ENCODE measurements at places on chromosomes 11 and 22.

DNA sequence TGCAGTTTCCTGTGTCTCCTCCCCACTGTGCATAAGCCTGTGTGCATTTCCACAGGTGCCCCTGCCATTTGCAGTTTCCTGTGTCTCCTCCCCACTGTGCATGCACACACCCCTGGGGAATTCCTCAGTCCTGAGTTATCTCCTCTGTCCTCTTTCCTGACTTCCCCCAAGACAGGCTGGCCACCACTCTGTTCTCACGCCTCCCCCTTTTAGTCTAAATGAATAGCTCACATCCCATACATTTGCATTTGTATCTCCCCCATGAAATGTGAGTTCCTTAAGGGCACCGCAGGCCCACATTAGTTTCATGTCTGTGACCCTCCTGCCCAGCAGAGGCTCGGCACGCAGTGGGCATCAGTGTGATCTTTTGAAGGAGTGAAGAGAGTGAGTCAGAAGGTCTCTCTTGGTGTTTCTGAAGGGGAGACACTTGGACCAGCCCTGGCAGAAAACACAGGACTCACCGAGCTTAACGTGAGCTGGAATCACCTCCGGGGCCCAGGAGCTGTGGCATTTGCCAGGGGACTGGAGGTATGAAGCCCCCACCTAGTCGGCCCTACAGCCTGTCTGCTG lies 6.2 kb downstream of the LRRC74B start:
- no peak for DNase-seq

DNA sequence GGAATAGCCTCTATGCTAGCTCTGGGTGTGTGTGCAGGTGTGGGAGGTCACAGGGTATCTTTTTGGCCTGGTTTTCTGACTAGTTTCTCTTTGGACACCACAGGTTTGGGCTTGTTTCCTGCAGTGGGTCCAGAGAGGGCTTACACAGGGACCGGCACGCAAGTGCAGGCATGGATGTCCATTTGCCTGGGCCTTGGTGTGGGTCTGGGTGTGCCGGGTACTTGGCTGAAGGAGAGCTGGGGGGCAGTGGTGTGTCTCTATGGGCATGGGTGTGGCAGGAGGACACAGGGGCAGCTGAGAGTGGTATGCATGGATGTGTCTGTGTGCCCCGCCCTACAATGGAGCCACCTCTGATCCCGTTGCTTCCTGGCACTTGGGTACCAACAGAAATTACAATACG lies 7.5 kb upstream of the KCNJ11 start:
- no peak for DNase-seq

GRCh38 chr11:44345781-44346180 lies 35.8 kb upstream of the ALX4 start:
- DNase-seq = no peak

DNA sequence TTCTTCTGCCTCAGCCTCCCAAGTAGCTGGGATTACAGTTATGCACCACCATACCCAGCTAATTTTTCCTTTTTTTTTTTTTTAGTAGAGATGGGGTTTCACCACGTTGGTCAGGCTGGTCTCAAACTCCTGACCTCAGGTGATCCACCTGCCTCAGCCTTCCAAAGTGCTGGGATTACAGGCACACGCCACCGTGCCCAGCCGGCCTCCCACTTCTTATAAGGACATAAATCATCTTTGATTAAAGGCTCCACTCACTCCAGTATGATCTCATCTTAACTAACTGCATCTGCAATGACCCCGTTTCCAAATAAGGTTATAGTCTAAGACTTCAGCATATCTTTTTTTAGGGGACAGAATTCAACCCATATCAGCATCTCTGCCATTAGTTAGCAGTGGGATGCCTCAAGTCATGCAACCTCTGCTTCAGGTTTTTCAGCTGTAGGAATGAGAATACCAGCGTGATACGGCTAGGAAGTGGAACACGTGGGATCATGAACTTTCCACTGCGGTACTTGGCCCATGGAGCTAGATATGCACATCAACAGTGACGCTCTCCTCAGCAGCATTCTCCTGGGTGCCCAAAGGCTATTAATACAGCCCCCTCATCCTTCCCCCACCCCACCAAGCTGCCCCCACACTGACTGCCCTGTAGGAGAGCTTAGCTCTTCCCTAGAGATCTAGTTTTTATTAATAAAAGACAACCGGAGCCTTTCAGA lies 41.4 kb downstream of the MCHR1 start:
- no peak for DNase-seq

DNA sequence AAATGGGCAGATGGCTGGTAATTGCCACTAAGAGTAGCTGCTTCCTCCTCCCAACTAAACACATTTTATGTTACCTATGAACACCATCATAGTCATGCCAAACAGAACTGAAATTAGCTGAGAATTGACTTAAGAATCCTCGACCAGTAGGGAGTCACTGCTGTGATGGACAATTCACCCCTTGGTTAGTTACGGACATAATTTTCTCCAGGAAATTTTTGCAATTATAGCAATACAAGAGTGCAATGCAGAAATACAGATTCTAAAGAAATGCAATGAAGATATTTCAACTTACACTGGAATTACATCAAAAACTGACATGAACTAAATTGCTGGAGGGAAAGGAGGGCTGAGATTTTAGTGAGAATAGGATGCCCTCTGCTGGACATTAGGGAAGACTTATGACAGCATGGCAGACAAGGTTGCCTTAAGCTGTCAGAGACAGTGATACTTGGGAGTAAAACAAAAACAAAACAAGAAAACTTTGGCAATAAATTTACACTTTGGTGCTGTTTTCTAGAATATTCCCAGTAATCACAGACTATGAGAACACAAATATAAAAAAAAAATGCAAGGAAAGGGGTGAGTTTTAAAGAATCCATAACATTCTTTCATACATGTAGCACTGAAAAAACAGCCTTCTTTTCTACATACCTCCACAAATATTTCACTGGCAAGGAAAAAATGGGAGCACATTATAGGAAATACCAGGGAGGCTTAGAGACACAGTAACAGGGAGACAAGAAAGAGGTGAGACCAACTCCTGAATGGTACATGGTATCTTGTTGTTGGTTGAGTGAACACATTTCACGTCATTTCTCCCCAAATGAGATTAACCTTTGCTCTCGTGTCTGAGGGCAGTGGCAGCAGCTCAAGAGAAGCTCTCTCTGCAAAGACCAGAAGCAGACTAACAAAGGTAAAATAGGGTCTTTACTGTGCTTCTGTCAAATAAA lies 11.2 kb upstream of the PPP2R1B start:
- no peak for DNase-seq

DNA sequence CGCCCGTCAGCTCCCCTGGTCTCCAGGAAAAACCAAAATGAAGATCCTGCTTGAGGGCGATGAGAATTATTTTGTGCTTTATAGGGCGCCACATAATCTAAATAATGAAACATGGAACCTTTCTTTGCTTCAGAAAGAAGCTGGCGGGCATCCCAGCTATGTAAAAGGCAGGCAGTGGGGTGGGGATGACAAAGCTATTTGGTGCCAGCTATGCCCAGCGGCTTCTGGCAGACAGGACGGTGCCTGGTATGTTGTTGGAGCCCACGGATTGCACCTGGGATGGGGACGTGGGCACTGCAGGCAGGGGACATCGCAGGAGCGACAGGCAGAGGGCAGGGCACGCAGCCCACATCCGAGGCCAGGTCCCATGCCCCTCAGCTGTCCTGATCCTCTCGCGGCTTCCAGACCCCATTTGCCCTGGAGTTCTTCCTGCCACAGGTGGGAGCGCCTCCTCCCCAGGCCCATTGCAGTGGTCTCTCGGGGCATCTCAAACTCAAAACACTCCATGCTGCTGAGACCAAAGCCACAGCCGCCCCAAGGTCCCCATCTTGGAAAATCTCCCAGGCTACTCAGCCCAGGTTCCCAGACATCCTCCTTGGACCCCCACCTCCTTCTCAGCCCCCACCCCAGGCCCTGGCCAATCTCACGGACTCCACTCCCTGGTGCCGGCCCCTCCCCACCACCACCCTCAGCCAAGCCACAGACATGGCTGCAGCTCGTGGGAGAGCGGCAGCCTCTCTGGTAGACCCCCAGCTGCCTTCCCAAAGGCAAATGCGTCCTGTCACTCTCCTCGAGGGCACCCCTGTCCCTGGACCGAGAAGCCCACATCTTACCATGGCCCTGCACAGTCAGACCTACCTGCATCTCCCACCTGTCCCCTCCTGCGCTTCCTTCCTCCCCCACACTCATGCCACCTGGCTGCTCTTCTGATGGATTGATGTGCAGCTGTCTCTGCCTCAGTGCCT lies 45.7 kb downstream of the SHISAL1 start:
- no peak for DNase-seq
